Suppressor macrophage (primary cell): ENCODE measurements at places on chromosomes 2 and 18.

GRCh38 chr2:121155502-121156056 is 129.4 kb downstream of the TFCP2L1 start:
- no peak for DNase-seq

DNA sequence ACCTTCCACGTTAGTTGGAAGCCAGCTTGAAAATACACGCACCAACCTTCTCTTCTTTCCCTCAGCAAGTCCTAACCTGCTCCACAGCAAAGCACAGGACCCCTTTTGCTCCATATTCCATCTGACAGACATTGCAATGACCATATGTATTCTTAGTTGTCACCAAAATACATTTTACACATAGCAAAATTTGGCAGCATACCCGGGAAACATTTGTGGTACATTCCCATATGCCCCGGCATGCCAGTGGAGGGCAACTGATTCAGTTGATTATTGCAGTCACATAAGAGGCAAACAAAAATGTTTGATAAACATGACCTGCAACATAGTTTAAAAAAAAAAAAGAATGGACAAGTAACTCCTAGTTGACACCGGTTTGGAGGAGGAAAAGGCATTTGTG is 202.1 kb upstream of the UBE2E3 start:
- DNase-seq = no peak

- DNase-seq = no peak
Observed at GRCh38 chr2:32119161-32119560, 46.5 kb upstream of the SLC30A6 start.

- DNase-seq = peak; percentile 70
Observed at GRCh38 chr2:225041851-225042799, at the start of gene DOCK10. Gene DOCK10 (minus strand): TSS chr2:225042468. CDS start chr2:225042374, 94 bp downstream.

DNA sequence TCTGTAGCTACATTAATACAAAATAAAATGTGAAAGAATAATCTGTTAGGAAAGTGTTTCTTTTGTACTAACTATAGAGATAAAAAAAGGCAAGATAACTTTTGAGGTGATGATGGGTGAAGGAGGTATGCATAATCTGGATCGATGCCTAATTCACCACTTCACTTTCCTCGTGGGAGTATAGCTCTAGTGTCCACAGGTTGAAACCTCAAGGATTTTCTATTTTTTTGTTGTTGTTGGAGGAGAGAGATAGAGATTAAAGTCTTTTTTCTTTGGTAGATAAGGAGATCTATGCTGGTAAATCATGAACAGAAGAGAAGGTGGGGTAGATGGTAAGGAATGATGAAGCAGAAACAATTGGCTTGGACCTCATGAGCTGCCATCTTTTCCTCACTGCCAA is 635.3 kb upstream of the ZEB2 start:
- no peak for DNase-seq

- DNase-seq = no peak
Observed at GRCh38 chr2:28082131-28082530, 191.6 kb downstream of the BABAM2 start.

GRCh38 chr2:195150819-195151218 is 506.2 kb upstream of the SLC39A10 start:
- no peak for DNase-seq

- peak; percentile 41 for DNase-seq
Observed at GRCh38 chr2:37323781-37324535, 675 bp downstream of the PRKD3 start.

DNA sequence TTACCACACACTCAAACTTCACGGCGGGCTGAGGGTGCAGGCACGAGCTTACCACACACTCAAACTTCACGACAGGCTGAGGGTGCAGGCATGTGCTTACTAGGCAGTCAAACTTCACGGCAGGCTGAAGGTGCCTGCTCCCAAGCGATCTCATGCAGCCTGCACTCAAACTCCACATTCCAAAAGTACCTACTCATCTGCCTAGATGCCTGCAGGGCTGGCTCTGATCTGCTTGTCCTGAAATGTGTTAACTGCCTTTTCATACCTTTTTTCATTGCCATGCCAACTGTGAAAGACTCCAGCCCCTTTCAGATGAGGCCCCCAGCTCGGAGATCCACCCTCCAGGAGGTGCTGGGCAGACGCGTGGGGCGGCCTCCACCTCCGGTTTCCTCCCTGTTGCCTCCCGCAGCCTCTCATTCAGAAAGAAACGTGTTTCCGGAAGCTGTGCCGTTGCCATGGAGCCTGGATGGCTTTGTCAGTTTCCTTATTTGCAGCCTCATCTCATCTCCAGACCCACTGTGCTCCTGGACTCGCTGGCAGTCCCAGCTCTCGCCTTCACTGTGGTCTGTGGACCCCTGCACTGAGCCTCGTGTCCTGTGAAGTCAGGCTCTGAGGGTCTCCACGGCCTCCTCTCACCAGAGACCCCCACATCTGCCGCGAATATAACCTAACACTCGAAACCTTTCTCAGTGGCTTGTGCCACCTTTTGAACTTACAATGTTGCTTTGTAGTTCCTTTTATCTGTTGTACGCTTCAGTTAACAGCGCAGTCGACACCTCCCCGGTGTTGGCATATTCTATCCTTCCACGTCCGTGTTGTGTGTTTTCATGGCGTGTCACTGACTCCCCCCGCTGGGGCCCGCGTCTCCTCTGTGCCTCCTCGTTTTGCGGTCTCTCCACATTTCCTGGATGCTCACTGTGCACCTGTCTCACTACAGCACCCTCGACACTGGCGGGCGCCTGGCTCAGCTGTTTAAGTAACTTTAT is 106.1 kb upstream of the ALKAL2 start:
- DNase-seq = no peak

DNA sequence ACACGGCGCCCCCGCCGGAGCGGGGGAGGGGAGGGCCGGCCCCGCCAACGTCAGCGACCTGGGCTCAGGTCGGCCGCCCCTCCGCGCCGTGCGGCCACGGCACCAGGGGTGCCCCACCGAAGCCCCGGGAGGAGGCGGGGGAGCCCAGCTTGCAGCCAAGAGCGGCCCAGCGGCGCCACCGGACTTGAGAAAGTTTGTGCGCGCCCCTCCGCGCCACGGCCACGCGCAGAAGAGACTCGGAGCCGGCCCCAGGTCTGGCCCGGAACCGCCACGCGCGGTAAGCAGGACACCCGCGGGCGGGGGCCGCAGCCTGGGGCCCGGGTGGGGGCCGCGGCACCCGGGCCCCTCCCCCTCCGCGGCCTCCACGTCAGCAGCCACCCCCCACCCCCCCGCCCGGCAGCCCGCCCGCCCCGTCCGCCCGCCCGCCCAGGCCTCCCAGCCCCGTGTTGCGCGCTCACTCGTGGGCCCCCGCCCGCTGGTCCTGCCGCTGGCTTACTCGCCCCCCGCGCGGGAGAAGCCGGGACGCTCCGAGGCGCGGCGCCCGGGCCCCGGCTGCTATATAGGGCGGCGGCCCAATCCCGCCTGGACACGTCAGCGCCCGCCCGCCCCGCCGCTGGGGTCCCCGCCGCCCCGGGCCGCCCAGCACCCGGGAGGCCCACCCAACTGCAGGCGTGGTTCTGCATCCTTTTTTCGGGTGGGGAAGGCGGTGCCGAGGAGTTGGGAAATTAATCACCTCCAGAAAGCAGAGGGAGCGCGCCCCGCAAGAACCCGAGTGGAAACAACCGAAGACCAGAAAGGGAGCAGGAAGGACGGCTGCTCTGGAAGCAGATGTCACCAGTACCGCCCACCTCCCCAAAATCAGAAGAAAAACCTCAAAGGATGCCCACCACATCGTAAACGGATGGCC is 42.9 kb downstream of the HDLBP start:
- peak; percentile 84 for DNase-seq

DNA sequence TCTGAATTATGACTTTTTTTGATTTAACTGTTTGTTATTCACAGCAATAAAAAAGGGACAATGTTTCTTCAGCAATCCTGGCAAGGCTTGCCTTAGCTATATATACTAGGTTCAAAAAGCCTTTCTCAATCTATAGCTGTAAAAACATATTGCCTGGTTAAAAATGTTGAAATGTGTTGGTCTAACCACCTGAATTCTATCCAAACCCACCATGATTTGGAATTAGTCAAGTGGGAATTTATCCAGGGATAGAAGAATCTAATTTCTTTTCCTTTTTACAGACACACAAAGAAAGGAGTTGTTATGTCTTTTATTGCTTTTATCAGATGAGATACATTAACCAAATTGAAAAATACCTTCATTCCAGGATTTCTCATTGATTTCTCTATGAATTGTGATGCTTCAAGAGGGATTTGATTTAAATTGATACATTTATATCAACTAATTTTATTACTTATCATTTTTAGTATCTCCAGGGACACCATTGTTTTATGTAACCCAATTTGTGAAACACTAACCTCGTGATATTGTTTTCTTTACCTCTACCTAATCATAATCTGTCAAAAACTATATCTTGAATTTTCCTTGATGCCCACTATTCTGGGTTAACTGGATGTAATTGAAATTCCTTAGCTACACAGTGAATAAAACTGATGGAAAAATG is 88.1 kb downstream of the LRP1B start:
- DNase-seq = no peak

GRCh38 chr18:6746386-6746960 is 17.0 kb downstream of the ARHGAP28 start:
- no peak for DNase-seq

DNA sequence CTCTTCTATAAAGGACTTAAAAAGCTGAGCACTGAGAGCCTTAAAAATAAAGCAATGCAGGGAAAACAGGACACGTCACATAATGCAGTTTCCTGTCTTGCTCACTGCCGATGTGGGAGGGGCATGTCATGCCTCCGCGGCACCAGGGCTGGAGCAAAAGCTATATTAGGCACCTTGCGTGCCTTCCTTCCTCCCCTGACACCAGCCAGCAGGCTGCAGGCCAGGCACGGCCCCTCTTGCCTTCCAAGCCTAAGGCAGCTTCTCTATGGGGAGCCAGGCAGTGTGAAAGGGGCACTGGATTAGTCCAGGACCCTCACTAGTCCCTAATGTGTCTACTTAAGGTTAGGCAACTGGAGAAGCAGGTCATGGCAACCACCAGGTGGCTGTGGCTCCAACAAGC is 26.3 kb downstream of the MRPL35 start:
- DNase-seq = peak; percentile 92

DNA sequence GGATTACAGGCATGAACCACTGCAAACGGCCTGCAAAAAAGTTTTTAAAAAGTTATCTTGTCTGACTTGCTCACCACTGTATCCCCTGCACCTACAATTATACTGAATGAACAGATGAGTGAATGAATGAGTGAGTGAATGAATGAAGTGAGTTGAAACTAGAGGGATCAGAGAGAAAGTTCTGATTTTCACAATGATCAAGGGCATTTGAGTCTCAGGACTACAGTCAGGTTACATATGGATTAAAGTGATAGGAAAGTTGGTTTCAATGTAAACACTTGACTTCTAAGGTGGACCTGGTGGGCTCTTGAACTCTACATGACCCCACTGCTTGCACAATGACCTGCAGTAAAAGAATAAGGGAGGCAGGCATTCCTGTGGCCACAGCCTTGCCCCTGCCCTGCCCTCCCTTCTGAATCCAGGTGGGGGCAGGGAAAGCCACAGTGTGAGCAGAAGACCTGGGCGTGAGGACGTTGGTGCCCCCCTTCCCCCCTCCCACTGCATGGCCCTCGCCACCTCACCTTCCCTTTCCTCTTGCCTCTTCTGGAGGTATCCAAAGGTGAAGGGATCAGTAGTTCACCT is 10.7 kb downstream of the C2orf80 start:
- DNase-seq = no peak

GRCh38 chr18:13451661-13452387 is 233.3 kb downstream of the LDLRAD4 start:
- peak; percentile 82 for DNase-seq

DNA sequence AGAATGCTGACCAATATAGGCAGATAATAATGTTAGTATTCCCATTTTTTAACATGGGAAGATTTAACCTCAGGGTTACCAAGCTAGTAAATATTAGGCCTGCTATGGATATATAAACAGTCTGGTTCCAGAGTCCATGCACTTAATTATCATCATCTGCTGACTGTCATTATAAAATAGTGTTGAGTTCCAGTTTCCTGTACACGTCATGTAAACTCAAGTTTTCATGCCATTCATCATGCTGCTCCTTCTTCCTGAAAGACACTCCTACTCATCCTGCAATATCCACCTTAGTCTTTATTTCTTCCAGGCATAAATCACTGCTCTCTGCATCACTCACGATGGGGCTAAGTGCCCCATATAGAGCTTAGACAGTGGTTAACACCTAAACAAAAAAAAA is 420.8 kb upstream of the SPHKAP start:
- no peak for DNase-seq

GRCh38 chr2:74843899-74844298 is 10.0 kb downstream of the HK2 start:
- peak; percentile 75 for DNase-seq

GRCh38 chr2:159225025-159226016 is 61.2 kb downstream of the WDSUB1 start:
- no peak for DNase-seq

GRCh38 chr2:137348301-137348700 is 583.0 kb downstream of the THSD7B start:
- no peak for DNase-seq

GRCh38 chr2:220154304-220154703 is 526.9 kb downstream of the SLC4A3 start:
- DNase-seq = no peak

DNA sequence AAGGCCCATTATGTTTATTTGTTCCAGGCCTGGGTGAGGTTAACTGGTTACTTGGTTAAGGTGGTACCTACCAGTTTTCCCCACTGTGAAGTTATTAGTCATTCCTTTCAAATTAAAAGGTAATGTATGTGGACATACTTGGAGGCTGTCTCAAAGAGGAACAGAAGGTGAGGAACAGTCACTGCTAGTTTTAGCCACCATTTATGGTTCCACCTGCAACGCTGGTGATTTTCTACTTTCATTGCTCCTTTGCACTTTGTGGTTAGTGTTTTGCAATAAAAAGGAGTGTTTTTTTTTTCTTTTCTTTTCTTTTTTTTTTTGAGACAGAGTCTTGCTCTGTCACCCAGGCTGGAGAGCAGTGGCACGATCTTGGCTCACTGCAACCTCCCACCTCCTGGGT is 6.1 kb upstream of the ST6GAL2 start:
- DNase-seq = no peak

GRCh38 chr2:20717641-20718040 is 50.7 kb downstream of the GDF7 start:
- DNase-seq = no peak

DNA sequence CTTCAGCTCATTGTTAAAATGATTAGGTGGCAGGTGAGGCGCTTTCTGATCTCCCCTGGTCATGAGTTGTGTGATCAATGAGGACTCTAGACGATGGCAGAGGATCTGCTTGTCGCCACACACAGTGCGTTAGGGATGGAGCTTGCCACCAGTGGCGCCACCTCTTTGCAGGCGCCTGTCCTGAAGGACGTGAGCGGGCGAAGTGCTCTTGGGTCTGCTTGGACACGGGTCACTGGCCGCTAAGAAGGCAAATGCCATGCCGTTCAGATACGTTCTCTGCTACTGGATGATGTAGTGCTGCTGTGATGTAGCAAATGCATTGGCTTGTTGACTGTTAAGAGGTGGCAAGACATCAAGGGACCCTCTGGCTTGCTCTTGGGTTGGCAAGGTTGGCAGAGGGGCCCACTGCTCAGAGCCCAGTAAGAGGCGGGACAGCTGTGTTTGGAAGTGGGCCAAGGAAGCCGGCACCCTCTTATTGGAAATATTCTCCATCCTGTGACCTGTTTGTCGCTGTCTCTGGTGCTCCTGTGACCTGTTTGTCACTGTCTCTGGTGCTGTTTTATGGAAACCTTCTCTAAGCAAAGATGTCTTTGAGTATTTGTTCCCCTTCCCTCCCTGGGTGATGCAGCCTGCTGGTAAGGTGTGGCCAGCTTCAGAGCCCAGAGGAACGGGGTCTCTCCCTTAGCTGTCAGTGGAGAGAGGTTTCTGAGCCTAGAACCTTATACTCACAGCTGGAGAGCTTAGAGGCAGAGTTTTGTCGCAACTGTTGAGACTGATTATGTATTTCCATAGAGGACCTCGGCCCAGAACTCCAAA is 14.6 kb downstream of the LDLRAD4 start:
- no peak for DNase-seq

- DNase-seq = no peak
Observed at GRCh38 chr2:182667315-182667695, 48.8 kb upstream of the DNAJC10 start.
